Renal cortical epithelial cell (primary cell): ENCODE measurements at places on chromosomes 5 and 9. TPM values are rescaled to one million over a fixed set of nuclear protein-coding genes. Genes with fewer than 3 reads are reported as not detected.

GRCh38 chr5:74660873-74661272 is 20.3 kb upstream of the ENC1 start:
- no peak for DNase-seq

- no peak for DNase-seq
Observed at GRCh38 chr9:137077010-137077747, at the start of gene UAP1L1. TSS of gene UAP1L1 (plus strand) at chr9:137077517. CDS start at chr9:137077533, 16 bp downstream.

DNA sequence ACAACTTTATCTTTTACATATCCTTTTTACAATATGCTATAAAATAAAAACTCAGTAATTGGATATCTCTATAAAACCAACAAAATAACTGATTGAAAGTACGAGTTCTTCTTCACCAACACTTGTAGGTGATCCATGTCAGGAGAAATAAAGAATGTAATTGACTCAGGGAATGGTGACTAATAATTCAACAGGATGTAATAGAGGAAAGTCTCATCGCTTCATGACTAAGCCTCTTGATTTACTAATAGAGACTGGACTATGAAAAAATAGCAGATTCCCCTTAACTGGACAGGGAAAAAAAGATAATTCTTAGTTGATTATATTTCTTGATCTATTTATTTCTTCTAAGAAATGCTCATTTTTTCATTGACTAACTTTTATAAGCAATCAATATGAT is 507.7 kb upstream of the PTGER4 start:
- peak; percentile 67 for DNase-seq

- DNase-seq = peak; percentile 68
Observed at GRCh38 chr5:56527174-56527573, 288.2 kb upstream of the MAP3K1 start.

- DNase-seq = no peak
Observed at GRCh38 chr9:87233899-87234455, 263.7 kb upstream of the DAPK1 start.

- no peak for DNase-seq
Observed at GRCh38 chr5:150731669-150732242, 27.1 kb downstream of the DCTN4 start.

LECT2 gene
- total RNA-seq = not detected in 2 replicates

SLC28A3 gene
- total RNA-seq = 0.15 and 0.69 TPM in 2 replicates

SPATA31E1 gene
- not detected in 2 replicates for total RNA-seq

PCDHB9 gene
- total RNA-seq = 0.17 and 0.60 TPM in 2 replicates

DND1 gene
- 0.35 and 0.55 TPM in 2 replicates for total RNA-seq

DNA sequence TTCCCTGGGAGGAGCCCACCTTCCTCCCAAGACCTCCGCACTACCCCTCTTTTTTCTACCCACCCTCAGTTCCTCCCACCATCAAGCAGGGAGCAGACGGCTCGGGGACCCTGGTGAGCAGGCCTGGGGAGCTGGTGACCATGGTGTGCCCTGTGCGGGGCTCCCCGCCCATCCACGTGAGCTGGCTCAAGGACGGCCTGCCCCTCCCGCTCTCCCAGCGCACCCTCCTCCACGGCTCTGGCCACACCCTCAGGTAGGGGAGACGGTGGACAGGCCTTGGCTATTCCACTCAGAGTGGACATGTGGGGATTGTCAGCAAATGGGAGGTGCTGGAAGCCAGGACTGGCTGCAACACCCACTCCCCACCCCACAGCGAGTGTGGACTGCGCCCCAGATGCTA is 52.9 kb upstream of the ASS1 start:
- no peak for DNase-seq

DNA sequence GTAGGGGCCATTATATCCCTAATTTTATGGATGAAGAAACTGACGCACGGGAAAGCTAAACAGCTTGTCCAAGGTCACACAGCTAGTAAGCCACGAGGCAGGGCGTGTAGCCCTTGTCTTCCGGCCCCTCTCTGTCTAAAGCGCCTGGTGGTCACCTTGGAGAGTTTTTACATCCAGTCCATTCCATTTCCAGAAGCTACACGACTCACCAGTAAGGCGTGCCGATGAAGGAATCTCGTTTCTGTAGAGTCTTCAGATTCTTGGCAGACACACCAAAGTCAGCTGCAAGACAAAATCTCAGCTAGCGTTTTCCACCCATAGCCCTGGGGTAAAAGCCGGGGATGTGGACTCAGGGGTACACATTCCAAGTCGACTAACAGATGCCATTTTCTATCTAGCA is 80.5 kb downstream of the STK10 start:
- peak; percentile 73 for DNase-seq

- no peak for DNase-seq
Observed at GRCh38 chr5:138359621-138360020, 7.1 kb downstream of the KDM3B start.

FXN gene
- total RNA-seq = 2.4 and 8.7 TPM in 2 replicates

NR5A1 gene
- total RNA-seq = not detected in 2 replicates

DAB2 gene
- 14.1 and 117 TPM in 2 replicates for total RNA-seq

DNA sequence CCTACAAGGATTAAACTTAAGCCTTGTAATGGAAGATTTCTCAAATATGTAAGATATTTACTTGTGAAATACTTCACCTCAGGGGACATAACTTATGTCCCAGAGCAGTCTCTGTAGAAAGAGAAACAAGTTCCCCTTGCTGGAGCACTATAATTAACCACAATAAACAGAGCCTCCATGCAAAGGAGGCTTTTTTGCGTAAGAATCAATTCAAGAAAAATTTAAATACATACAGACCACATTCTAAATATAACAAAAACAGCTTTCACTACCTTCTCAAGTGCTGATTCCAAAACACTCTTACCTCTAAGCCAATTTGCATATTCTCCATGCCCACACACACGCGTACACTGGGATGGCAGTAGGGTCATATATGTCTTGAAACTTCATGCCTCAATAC is 30.7 kb upstream of the CCNB1 start:
- no peak for DNase-seq

GRCh38 chr5:35197351-35197750 is 32.9 kb downstream of the PRLR start:
- no peak for DNase-seq

CFAP90 gene
- total RNA-seq = 0.55 TPM in 1 of 2 replicates, not detected in the other

LCN15 gene
- total RNA-seq = not detected in 2 replicates

PNPLA7 gene
- total RNA-seq = 1.2 TPM in 1 of 2 replicates, not detected in the other

- peak; percentile 64 for DNase-seq
Observed at GRCh38 chr9:107141967-107142366, 141.1 kb upstream of the RAD23B start.

DNA sequence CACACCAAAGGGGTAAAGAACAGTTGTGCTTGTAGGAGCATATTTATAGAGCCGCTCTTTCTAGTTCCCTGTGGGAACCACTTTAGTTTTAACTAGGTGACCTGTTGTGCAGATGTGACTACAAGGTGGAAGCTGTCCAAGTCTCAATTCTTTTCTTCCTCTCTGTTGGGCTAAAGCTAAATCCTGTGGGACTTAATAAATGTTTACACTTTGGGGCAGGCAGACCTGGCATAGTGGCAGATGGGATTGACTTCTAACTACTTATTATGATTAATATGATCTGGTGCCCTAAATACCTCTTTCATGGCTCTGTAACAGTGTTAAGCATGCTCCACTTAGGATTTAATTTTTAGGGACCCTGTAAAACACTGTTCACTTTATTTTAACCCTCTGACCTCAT is 265.3 kb downstream of the KCTD16 start:
- DNase-seq = no peak

ATG10 gene
- 18.6 and 18.9 TPM in 2 replicates for total RNA-seq

GRCh38 chr5:110510146-110510545 is 216.3 kb downstream of the TMEM232 start:
- DNase-seq = no peak

EIF4E1B gene
- not detected in 2 replicates for total RNA-seq

DNA sequence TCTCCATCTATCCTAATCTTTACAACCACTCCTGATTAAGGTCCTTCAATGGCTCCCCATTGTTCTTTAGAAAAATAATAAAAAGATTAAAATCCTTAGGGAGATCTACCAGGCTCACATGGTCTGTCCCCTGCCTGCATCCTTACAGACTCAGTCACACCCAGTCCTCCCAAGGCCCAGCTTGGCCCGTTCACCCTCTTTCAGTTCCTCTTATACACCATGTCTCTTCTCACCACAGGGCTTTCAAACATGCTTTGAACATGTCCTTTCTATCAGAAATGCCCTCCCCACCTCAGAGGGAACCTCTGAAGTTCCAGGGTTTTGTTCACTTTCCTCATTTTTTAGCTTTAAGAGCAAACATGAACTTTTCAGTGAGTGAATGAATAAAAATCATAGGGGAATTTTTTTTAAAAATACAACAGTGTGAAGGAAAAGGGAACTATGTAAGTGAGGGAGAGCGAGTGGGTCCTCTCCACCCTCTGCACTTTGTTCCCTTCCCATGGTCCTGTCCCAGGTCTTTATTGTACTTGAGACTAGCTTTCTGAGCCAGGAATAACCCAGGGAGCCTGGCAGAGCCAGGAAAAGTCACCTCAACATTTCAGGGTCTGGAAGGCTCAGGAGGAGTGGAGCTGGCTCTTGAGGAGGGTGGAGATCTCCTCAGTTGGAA is 55.3 kb downstream of the TRPC7 start:
- DNase-seq = no peak
